ENCODE measurements at places on chromosomes 7 and 10. TPM values are rescaled to one million over a fixed set of nuclear protein-coding genes. Genes with fewer than 3 reads are reported as not detected.

SLC13A4 gene
- not detected for total RNA-seq

CYP2E1 gene
- total RNA-seq = 2.2 TPM

MYL10 gene
- not detected for total RNA-seq

ADRA2A gene
- total RNA-seq = 9.0 TPM

LRMDA gene
- 1.2 TPM for total RNA-seq

FGFBP3 gene
- total RNA-seq = not detected

PLEKHA1 gene
- total RNA-seq = 13.7 TPM

CD36 gene
- 60.9 TPM for total RNA-seq

ITIH5 gene
- total RNA-seq = 0.24 TPM

JMJD1C gene
- total RNA-seq = 68.8 TPM

ADAM8 gene
- 1.2 TPM for total RNA-seq

ARHGEF35 gene
- total RNA-seq = 2.9 TPM

SRPK2 gene
- 33.1 TPM for total RNA-seq

SLC39A12 gene
- total RNA-seq = not detected

SFR1 gene
- 5.8 TPM for total RNA-seq

EMX2 gene
- 0.75 TPM for total RNA-seq

CYP3A4 gene
- total RNA-seq = not detected

IL6 gene
- total RNA-seq = 5.2 TPM

GSDME gene
- 12.0 TPM for total RNA-seq

PNLIPRP2 gene
- not detected for total RNA-seq

CACNA2D1 gene
- 78.8 TPM for total RNA-seq

COL13A1 gene
- 7.6 TPM for total RNA-seq

RHOBTB1 gene
- total RNA-seq = 8.9 TPM

CPA4 gene
- total RNA-seq = 1.3 TPM

PTF1A gene
- total RNA-seq = not detected

ABCB4 gene
- not detected for total RNA-seq

SPAM1 gene
- not detected for total RNA-seq

HOXA2 gene
- total RNA-seq = not detected

PRLHR gene
- total RNA-seq = not detected

FAM237B gene
- total RNA-seq = not detected

AMZ1 gene
- 0.06 TPM for total RNA-seq

AP1S1 gene
- total RNA-seq = 76.5 TPM

DRGX gene
- not detected for total RNA-seq

TRIM50 gene
- total RNA-seq = not detected

PSD gene
- total RNA-seq = 19.7 TPM

C10orf143 gene
- 3.2 TPM for total RNA-seq

FAM241B gene
- not detected for total RNA-seq

CUL2 gene
- 19.8 TPM for total RNA-seq

CLEC2L gene
- not detected for total RNA-seq

TWIST1 gene
- total RNA-seq = 20.8 TPM
